AML-193 (cell line): ENCODE measurements at places on chromosomes 4 and X.

GRCh38 chrX:70084592-70085240 lies 22.5 kb downstream of the OTUD6A start:
- DNase-seq, result no peak

DNA sequence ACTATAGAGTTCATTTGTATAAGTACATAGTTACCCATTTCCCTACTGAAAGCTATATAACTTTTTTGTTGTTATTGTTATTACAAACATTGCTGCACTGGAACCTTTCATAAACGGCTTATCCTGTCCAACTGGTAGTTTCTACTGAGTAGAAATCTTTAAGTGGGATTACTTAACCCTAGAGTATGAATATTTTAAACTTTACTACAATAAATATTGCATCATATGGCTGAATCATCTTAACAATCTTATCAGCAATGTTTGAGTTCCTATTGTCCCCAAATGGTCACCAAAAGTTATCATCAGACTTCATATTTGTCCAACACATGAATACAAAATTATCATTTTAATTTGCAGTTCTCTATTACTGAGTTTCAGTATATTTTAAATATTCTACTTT lies 40.5 kb downstream of the LCORL start:
- DNase-seq, result no peak

- no peak for DNase-seq
These were observed 51.8 kb upstream of the VEGFD start for GRCh38 chrX:15435836-15436619.

- DNase-seq, result no peak
These were observed 64.9 kb downstream of the PRSS12 start for GRCh38 chr4:118287711-118288451.
